ENCODE measurements at places on chromosomes 5 and 9.

GRCh38 chr9:89444274-89444673, 53.6 kb downstream of the SEMA4D start:
- no peak for DNase-seq

- DNase-seq, result no peak
Observed at GRCh38 chr5:60829490-60830266, 14.4 kb downstream of the ELOVL7 start.

DNA sequence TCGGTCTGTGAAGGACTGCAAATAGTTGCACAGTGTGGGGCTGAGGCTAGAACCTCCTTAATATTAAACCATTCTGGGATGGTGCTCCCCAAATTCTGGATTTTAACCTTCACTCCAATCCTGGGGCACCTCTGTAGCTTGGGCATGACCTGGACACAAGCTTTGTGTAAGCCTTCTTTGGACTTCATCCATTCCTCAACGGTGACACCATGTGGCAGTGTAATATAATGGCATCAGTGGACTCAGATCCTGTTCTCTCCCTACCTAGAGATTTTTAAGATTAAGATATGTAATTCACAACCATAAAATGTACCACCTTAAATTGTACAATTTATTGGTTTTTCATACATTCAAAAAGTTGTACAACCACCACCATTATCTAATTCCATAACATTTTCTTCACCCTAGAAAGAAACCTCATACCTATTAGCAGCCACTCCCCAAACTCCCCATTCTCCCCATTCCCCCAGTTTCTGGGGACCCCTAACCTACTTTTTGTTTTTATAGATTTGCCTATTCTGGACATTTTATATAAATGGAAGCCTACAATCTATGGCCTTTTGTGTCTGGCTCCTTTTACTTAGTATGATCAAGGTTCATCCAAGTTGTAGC, 4.8 kb upstream of the PLGRKT start:
- peak; percentile 47 for DNase-seq

- DNase-seq, result no peak
Observed at GRCh38 chr5:109249126-109249525, 160.6 kb downstream of the PJA2 start.

DNA sequence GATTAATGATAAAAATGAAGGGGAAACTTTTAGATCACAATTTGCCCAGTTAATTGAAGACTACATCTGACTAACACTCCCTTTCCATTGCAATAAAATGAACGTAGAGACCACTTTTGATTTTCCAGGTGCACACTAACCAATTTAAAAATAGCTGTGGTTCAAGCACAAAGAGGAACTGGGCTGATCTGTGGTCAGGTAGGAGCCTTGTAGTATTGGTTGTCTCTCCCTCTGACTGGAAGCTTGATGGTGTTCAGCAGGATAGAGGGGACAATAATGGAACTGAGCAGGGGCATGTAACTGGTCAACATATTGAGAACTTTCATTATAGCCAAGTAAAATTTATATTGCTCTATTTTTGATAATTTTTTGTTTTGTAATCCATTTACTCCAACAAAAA, 886.8 kb upstream of the SEMA6A start:
- DNase-seq, result no peak

- DNase-seq, result no peak
Observed at GRCh38 chr9:15513335-15513734, 2.6 kb upstream of the PSIP1 start.

DNA sequence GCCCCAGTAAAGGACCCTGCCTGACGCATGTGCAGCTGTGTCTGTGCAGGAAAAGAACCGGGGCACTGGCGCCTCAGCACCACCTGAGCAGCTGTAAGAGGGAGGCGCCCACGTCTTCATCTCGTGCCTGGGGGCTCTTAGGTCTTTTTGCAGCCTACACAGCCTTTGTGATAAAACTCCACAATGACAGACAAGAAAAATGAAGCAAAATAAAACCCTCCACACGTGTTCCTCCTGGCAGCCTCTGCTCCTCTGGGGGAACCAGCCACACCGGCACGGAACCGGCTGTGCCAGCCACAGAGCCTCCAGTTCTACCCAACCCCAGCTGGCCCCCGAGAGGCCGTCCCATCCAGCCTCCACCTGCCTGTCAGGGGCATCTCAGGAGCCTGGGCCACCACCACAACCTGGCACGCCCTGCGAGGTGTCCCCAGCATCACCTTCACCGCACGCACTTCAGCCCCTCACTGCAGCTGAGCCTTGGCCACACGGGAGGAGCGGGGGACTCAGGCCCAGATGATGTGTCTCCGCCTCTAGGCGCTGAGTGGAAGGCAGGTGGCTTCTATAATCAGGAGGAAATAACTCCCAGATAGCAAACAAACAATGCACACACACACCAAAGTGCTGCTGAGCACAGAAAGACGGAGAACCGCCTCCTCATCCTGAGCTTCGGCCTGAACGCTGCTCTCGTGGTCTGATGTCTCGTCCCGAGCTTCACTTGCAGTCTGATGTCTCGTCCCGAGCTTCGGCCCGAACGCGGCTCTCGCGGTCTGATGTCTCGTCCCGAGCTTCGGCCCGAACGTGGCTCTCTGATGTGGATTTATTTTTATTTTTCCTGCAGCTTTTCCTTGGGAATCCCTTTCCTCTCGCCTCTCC, 28.6 kb upstream of the NSMF start:
- DNase-seq, result no peak

- peak; percentile 93 for DNase-seq
Observed at GRCh38 chr9:94681508-94681907, 42.2 kb upstream of the FBP1 start.

GRCh38 chr9:81427870-81428269, 261.5 kb downstream of the TLE1 start:
- DNase-seq, result no peak

GRCh38 chr9:16136961-16137360, 584.1 kb downstream of the CCDC171 start:
- no peak for DNase-seq

GRCh38 chr5:39256477-39257235, 37.3 kb upstream of the FYB1 start:
- DNase-seq, result no peak

DNA sequence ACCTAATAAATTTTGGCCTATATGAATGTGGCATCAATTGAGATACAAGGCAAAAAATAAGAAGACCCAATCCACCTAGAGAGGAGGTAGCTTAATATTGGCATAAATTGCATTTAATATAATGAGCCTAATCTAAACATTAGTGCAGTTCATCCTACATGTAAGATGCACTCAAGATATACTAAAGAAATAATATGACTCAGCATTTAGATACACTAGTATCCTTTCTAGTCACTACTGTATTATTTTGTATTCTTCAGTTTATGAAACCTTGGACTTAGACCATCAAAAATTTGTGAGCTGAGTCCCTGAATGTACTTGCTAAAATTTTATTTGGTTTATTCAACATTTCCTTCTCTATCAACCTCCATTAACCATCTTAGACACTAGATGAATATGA, 104.7 kb downstream of the RAB3C start:
- DNase-seq, result no peak

DNA sequence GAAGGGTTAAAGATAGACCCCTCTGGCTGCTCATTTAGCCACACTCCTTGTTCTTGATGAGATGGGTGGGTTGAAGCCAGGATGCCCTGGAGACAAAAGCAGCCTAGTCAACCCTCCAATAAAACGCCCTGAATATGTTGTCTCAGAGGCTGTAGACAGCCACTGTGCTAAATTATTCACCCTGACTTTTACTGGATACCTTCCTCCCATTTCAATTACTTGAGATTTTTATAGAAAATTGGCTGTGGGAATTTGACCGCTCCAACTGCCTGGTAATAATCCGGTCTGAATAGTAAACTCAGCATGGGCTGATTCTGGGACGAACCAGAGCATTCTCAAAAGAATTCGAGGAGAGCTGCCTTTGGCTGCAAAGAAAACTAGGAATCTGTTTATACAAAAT, 104.2 kb downstream of the SNX18 start:
- no peak for DNase-seq

DNA sequence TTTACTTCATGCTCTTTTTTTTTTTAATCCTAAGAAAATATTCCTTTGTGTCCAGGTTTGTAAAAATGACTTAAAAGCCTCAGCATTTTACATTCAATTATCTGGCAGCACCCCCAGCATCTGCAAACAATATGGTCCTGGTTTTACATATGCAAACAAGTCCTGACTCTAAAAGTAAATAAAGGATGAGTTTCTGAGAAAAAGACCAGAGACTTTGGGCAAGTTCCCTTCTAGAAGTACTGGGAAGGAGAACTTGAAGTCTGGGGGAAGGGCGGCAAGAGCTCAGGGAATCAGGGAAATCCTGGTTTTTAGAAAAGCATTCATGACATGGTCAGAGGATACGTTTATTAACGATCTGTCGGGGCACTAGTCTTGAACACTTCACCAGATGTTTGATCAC, 25.8 kb downstream of the COL23A1 start:
- DNase-seq, result no peak

- no peak for DNase-seq
Observed at GRCh38 chr9:93776256-93776655, 178.9 kb downstream of the BARX1 start.

DNA sequence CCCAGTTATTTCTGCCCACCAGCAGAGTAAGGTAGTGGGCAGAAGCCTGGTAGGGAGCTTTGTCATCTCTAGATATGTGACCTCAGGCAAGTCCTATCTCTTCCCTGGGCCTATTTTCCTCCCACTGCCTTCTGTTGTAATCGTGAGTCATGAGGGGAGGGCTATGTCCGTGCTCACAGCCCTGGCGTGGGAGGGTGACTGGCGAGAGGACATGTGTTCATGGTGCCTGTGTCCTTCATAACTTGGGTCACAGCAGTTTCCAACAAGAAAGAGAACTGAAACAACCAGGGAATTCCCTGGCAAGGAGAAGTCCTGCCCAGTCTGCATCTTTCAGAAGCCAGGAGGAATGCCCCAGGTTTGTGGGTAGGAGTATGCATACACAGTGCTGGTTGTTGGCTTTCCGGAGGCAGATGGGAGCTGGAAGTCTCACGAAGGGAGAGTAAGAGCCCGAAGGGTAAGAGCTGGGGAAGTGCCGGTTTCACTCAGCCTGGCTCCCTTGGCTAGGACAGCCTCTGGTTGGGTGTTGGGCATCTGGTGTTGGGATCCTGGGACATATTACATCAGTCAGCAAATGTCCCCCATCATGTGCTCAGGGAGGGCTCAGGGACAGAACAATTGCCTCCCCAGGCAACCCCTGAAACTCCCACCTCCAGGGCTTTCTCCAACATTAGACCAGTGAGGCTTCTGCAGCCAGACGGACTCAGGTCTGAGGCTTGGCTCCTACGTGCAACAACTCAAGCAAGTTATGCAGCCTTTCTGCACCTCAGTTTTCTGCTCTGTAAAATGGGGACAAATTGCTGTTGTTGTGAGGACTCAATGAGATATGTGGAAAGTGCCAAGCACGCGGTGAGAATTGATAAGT, 4.3 kb upstream of the TIFAB start:
- peak; percentile 95 for DNase-seq

- DNase-seq, result no peak
Observed at GRCh38 chr9:71071633-71072032, 49.8 kb downstream of the TRPM3 start.

DNA sequence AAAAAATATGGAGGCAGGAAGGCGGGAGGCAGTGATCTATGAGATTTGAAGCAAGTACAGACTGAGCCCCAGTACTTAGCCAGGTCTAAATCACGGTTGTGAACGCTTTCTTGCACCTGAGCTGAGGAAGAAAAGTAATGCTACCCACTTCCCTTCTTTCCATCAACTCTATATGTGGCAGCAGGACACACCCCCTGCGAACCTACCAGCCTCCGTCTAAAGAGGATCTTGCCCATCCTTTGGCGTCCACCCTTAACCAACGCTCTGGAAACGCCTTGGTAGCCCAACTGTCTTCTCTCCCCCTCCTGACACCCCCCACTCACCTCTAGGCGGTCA, 545 bp downstream of the HMGCS1 start:
- DNase-seq, result no peak

DNA sequence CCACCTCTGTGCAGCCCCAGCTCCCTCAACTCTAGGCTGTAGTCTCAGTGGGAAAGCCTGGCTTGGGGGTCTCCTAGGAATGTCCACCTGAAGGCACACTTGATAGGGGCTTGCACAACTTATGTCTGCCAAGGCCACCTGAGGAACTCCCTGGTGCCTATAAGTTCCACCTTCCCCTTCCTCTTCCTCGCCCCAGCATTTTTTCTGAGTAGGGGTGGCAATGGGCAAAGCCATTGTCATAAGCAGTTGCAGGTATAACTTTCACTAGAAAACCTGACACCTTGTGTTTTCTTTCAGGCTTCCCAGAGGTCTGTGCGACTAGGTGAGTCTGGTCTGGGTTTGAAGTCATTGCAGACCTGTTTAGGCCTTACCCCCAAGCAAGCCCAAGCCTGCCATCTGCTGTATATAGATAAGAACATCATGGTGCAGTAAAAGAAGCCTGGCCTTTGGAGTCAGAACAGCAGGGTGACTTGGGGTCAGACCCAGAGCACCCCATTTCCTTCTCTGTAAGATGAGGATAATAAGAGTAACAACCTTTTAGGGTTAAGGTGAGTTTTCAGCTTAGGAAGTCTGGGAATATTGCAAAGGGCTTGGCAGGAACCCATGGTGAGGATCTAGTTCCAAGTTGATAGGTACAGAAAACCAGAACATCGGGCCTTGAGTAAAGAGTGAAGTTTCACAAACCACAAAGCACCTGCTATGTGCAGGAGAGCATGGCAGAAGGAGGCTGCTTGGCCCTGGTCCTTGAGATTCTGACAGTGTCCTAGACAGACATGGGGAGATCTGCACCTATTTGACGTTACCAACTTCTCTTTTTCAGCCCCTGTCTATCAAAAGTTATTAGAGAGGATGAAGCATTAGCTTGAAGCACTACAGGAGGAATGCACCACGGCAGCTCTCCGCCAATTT, 33.8 kb downstream of the TGFBI start:
- DNase-seq, result no peak

DNA sequence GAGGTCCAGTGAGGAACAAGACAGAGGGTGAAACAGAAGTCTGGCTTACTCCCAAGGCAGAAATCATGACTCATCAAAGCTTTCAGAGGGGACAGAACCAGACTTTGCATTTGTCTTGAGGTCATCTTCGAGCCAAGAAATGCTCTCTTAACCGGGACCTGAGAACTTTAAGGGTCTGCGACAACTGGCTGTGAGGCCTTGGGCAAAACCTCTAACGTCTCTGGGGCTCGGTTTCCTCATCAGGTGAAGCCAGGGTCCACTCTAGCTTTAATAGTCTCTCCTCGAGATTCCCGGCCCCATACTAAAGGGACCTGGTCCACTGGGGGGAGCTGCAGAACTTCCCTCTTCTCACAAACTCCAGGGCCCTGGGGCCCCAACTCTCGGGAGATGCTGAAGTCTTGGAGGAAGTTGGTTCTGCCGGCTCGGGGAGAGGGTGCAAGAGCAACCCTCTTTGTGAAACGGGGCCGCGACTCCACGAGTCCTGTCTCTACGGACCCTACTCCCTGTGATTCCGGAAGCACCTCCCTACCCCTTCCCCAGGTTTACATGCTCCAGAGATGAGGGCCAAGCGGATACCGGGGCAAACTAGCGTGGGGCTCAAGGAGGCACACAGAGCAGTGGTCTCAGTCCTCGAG, 2.6 kb downstream of the GLIS3 start:
- peak; percentile 84 for DNase-seq

GRCh38 chr9:93217706-93218105, 33.8 kb downstream of the WNK2 start:
- DNase-seq, result no peak

All from adrenal gland (tissue), 19 donors.